ENCODE measurements at places on chromosomes 5 and 9.

DNA sequence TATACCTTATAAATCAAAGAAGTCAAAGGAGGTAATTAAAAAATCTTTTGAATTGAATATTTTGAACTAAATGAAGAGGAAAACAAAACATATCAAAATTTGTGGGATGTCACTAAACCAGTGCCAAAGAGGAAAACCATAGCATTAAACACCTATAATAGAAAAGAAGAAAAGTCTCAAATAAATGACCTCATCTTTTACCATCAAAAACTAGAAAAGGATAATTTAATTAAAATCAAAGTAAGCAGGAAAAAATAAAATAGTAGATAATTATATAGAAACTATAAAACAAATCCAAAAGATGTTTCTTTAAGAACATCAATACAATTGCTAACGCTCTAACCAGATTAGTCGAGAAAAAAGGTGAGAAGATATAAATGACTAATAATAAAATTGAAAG lies 47.8 kb downstream of the LPAR1 start:
- no peak for DNase-seq

GRCh38 chr5:89129941-89130340 lies 247.0 kb upstream of the MEF2C start:
- DNase-seq, result no peak

DNA sequence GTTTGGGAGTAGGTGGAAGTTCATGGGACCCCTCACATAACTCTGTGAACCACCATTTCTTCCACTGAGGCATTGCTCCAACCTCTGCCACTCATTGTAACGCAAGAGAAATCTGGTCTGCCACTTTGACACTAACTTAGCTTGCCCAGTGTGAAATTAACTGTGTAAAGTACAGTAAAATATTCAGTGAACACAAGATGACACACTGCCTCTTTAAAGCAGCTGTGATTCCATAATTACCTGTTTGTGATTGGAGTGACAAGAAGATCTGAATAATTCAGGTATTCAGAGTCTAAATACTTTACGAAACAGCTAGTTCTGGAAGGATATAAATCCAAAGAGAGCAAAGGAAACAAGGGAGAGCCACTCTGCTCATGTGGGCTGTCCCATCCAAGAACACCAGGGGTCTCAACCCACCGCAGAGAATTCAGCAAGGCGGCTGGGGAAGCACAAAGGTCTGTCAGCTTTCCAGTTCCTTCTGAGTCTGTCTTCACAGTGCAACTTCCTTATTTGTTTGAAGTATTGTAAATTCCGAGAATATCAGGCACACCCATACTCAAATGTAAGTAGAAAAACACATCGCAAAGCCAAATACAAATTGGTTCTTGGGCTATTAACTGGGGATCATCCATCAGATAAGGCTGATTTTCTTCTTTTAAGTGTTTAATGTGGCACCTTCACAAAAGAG lies 86.9 kb downstream of the GNAQ start:
- DNase-seq, result no peak

DNA sequence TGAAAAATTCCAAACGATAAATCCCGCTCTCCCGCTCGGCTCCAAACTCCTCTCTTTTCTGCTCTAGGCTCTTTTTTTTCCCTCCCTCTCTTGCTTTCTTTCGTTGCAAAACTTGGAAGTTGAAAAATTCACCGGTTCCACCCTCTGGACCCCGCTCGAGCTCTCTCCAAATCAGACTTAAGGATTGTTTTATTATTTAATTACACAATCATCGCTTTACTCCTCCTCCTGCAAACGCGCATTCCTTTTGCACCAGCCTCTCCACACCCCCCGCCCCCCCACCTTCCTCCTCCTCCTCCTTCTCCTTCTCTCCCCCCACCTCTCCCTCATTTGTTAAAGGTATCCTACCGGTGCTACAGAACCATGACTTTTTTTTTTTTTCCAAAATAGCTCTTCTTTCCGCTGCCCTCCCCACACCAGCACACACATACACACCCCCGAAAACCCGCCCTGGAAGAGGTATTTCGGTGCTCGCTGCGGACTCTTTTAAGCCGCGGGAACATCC lies 535 bp upstream of the NFIB start:
- peak; percentile 65 for DNase-seq

- no peak for DNase-seq
Measured at GRCh38 chr9:129185991-129186390, 7.9 kb upstream of the IER5L start.

DNA sequence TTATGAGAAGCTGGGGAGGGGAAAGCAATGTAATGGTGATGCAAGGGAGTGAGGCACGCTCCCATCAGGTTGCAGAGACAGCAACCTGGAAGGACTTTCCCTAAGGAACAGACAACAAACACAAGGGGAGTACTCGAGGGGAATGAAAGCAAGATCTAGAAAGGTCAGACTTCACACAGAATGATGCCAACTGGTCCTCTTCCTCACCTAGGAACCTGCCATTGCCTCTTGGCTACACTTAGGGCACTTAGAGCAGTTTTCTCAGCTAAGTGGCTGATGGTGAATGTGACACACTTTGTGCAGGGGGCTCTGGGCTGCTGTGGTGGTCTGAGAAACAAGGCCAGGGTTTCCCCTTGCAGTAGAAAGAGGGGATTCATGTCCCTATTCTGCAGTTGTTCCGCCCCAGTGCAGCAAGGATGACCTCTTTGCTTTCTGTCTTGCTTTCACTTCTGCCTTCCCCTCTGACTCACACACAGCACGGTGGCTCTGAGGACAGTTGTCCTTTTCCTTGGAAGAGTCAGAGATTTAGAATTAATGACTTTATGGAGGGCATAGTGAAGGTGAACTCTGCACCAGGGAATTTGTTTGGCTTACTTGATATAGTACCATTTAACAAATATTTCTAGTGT lies 394.0 kb upstream of the KLF4 start:
- DNase-seq, result no peak

DNA sequence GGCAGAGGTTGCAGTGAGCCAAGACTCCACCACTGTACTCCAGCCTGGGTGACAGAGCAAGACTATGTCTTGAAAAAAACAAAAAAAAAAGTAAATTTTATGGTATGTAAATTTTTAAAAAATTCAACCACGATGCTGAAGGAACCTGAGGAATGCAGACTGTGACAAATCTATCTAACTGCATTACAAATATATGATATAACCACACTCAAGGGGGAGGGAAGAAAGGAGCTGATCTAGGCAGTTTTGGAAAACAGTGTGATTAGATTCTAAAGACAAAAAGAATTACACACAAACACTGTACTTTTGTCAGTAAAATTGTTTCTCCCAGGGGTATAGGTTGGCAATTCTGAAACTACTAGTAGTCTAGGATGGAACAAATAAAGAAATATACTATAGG lies 17.0 kb downstream of the LARS1 start:
- no peak for DNase-seq

- DNase-seq, result no peak
Measured at GRCh38 chr5:154059583-154059982, 20.8 kb downstream of the MFAP3 start.

GRCh38 chr9:115328228-115328627 lies 210.3 kb upstream of the TNC start:
- peak; percentile 44 for DNase-seq

GRCh38 chr9:23011669-23012068 lies 565.0 kb downstream of the DMRTA1 start:
- DNase-seq, result no peak

DNA sequence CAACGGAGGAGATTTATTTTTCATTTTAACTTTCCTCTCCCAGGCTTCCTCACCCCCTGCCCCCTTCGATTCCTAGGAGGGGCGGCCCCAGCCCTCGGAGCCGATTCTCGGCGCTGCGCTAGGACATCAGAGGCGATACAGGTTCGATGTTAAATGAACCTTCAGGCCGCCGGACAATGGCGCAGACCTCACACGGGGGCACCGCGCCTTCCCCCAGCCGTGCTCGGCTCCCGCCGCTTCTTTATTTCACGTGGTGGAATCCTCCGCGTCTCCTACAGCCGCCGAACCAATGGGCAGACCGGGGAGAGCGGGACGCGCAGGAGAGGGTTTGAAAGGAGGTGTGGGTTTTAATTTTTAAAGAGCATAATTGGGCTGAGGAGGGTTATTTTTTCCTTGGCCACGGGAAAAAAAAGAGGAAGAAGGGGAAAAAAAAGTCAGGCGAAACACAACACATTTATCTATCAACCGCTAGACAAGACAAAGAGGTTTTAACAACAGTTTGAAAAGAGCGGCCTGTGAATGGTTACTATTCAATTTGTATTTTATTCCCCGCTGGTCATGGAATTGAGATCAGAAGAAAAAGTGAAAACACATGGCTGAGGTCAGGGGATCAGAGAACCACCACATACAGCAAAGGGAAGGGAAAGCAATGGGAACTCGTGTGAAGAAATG lies 126.8 kb downstream of the TMEM174 start:
- peak; percentile 60 for DNase-seq

GRCh38 chr5:79119486-79119885 lies 7.9 kb downstream of the BHMT start:
- no peak for DNase-seq

- DNase-seq, result peak; percentile 92
Measured at GRCh38 chr5:56259002-56259511, 25.9 kb upstream of the ANKRD55 start.

DNA sequence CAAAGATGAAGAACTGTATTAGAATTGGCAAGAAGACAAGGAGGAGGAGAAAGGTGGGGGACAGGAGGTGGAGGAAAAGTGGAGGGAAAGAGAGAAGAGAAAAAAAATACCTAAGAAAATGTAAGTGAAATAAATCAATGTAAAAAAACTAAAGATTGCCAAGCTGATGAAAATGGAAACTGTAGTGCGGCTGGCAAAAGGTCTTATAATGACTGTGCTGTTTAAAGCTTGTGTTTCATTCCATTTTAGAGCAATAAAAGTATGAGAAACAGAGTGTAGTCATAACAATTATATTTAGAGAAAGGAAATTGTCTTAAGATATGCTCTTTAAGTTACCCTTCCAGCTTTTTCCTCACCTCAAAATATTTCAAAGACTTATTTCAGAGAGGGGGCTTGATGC lies 670.5 kb upstream of the SEMA6A start:
- no peak for DNase-seq

- peak; percentile 73 for DNase-seq
Measured at GRCh38 chr5:138282920-138283742, 8.7 kb upstream of the GFRA3 start.

GRCh38 chr9:70478963-70479641 lies 64.6 kb upstream of the KLF9 start:
- peak; percentile 59 for DNase-seq

- DNase-seq, result peak; percentile 23
Measured at GRCh38 chr5:40360685-40361084, 319.0 kb upstream of the PTGER4 start.

DNA sequence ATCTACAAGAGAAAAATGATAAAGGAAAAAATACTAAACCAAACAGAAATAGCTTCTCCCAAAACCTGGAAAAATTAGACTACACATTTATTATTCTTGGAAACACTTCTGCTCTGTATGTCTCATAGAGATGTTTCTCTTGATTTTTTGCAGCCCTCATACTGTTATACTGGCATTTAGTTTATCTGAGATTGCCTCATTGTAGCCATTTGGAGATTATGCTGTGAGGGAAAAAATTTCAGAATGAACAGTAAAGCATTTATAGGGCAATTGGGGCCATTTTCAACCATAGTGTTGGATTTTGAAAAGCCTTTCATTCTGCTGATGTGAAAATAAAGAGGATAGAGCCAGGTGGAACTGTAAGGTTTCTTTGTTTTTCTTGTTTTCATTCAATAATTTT lies 441.8 kb upstream of the RIOK2 start:
- DNase-seq, result no peak

DNA sequence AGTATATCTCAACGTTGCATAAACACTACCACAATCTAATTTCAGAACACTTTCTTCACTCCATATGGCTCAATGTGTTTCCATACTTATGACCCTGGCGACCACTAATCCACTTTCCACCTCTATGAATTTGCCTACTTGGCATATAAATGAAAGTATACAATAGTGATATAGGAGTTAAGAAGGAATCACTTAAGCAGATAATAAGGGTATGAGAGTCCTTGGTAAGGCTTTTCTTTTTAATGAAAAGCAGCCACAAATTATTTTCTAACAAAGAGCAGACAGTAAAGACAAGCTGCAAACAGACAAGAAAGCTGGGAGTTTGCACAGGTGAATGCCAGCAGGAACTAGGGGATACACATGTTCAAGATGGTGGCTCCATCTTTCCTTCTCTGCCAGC lies 615.1 kb upstream of the NUDT12 start:
- DNase-seq, result no peak

DNA sequence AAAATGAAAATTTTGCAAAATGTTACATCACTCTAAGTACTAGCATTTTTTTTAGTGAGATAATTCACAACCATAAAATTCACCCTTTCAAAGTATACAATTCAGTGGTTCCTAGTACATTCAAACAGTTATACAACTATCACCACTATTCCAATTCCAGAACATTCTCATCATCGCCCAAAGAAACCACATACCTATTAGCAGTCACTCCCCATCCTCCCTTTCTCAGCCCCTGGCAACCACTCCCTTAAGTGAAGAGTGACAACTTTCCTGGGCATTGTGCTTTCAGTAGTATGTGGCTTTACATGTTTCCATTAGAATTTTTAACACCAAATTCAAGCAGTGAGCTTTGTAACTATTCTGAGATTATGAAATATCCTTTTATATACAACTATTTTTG lies 81.4 kb downstream of the RASEF start:
- no peak for DNase-seq

GRCh38 chr5:73591698-73592501 lies 26.4 kb downstream of the UTP15 start:
- peak; percentile 47 for DNase-seq

DNA sequence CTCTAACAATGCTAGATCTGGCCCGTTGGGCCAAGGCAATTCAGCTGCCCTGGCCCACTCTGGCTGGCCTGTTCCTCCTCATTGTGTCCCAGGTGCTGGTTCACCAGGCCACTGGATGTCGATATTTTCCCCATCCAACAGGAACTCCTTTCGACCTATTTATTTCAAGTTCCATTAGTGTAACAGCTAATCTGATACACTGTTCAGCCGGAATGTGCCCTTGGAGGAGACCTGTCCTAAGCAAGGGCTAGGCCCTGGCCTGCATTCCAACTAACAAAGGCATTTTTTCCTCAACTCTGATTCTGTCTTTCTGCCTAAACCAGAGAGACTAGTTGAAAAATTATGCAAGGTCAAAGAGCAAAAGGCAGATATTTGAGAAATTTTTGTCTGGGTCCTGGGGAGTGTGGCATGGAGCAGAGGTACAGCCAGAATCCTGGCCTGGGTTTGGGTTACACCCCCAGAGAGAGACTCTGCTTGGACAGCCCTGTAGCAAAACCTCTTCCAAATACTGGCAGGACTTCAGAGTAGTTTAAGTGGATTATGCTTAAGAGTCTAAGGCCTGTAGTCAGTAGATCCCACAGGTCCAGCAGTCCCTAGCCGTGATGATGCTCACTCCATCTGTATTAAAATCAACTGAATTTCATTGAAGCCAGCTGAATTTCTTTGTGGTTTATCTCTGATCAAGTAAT lies 36.1 kb downstream of the MARCHF11 start:
- DNase-seq, result no peak

Data from foreskin fibroblast (primary cell).